ENCODE measurements at places on chromosomes 2 and 18.

DNA sequence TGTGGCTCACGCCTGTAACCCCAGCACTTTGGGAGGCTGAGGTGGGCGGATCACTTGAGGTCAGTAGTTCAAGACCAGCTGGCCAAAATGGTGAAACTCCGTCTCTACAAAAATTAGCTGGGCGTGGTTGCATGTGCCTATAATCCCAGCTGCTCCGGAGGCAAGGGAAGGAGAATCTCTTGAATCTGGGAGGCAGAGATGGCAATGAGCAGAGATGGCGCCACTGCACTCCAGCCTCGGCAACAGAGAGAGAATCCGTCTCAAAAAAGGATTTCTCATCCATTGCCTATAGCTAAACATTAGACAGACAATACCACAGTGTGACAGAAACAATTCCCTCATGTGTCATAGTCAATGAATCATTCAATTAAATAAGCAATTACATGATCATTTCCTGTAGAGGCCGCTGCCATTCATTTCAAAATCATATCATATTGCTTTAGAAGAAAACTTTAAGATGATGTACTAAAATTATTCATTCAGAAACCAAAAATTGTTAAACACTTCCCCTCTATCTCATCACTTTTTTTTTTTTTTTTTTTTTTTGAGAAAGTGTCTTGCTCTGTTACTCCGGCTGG, 69.5 kb upstream of the TGIF1 start:
- no peak for DNase-seq

GRCh38 chr2:221137385-221137784, 434.7 kb downstream of the EPHA4 start:
- DNase-seq = no peak

DNA sequence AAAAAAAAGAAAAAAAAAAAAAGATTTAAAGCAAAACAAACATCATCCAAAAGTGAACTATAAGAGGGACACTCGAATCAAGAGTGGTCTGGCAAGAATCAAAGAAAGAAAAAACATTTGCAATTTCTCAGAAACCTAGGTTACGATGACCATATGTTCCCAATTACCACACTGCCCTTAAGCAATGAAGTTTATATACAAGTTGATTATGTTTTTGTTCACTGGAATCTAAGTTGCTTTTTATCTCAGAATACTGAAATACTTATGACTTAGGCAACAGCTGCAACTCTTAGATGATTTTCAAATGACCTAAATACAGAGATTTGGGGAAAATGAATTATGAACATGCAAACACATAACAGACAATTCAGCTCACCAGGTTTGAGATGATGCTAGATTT, 597.1 kb upstream of the CHAC2 start:
- no peak for DNase-seq

DNA sequence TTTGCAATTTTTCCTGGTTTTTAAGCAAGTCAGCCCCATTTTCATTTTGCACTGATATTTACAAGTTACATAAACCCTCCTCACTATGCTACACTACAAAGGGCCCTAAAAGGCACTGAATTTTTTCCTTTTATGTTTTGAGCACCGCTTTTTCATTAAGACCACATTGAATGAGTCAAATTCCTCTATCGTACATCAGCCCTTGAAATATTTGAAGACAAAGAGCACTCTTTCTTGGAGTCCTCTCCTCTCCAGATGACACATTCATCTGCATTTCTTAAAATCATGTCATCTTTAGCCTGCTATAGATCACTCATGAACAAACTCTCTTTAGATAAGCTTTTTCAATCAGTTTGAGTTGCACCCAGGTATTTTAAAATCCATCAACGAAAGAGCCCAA, 306.6 kb upstream of the SOX11 start:
- DNase-seq = no peak
